LHCN-M2 (cell line): ENCODE measurements at places on chromosomes 16 and 17. TPM values are rescaled to one million over a fixed set of nuclear protein-coding genes. Genes with fewer than 3 reads are reported as not detected.

Gene TOP3A
- 46.4 and 58.7 TPM in 2 replicates for total RNA-seq

- DNase-seq = peak; percentile 18
Measured at GRCh38 chr16:83031524-83031923, 404.8 kb downstream of the CDH13 start.

DNA sequence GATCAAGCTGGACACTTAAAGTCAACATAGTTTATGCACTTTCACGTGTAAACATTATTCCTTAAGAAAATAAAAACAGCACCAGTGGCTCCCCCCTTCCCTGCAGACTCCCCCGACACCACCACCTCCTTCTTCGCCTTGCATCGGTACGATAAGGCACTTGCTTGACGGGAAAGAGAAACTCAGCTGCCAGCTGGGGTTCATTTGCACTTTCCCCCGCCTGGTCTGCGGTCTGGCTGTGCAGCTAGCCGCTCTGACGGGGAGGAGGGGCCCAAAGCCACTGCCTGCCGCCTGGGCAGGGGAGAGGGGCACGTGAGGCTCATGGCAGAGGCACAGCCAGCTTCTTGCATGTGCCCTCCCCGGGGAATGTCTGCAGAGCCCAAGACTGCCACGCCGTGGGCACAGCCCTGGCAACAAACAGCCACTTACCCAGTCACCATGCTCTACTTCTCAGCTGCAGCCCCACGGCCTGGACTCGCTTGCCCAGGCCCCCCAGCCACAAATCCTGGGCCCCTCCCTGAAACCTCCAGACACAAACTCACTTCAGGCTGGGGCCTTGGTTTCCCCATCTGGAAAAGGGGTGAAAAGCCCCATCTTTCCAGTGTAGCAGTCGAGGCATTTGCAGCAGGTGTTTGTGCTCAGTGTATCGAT, 16.5 kb upstream of the PRM1 start:
- DNase-seq = no peak

- DNase-seq = no peak
Measured at GRCh38 chr16:10098991-10099390, 83.2 kb downstream of the GRIN2A start.

- DNase-seq = no peak
Measured at GRCh38 chr17:79754370-79754769, 23.6 kb upstream of the CBX2 start.
